ENCODE measurements at places on chromosomes 6 and 20. TPM values are rescaled to one million over a fixed set of nuclear protein-coding genes. Genes with fewer than 3 reads are reported as not detected.

GRCh38 chr6:18990059-18990978 lies 603.2 kb downstream of the RNF144B start:
- peaks cover 6% of the 10 kb centered on the region for H3K4me1 ChIP-seq
- no peaks in the 10 kb centered on the region for H3K36me3 ChIP-seq
- no peak overlapping the region for H3K27ac ChIP-seq
- H3K4me3 ChIP-seq: no peak overlapping the region
- DNase-seq: peak; percentile 69

- no peaks in the 10 kb centered on the region for H3K36me3 ChIP-seq
- H3K27ac ChIP-seq: no peak overlapping the region
- no peak overlapping the region for H3K4me3 ChIP-seq
- no peaks in the 10 kb centered on the region for H3K4me1 ChIP-seq
Measured at GRCh38 chr6:140193269-140193668, 818.8 kb upstream of the CITED2 start.

- no peaks in the 10 kb centered on the region for H3K4me1 ChIP-seq
- H3K36me3 ChIP-seq: no peaks in the 10 kb centered on the region
- H3K27ac ChIP-seq: no peak overlapping the region
Measured at GRCh38 chr6:166781331-166781730, 154.3 kb upstream of the RPS6KA2 start.

Gene KCNK17
- not detected for total RNA-seq
